CMK (cell line): ENCODE measurements at places on chromosomes 1 and 21.

GRCh38 chr21:46245213-46245915, 16.8 kb upstream of the LSS start:
- DNase-seq, result no peak

- DNase-seq, result no peak
Measured at GRCh38 chr1:164651351-164651951, 92.5 kb downstream of the PBX1 start.

DNA sequence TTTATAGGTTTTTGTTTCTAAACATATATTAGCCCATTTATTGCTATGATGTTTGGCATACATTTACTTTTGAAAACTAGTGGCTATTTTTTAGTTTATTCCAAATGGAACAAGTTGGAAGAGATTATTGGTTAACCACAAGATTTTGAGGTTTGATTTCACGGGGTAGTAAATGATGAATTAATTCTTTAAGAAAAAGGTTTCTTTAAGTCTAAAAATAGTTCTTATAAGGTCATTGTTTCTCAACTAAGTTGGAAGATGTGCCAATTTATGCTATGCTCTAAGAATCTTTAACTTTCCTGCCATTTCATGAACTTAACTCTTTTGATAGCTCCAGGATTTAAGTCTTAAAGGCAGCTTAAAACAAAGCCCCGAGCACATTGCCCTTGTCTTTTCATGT, 183.8 kb downstream of the LMO4 start:
- DNase-seq, result no peak

- no peak for DNase-seq
Measured at GRCh38 chr21:14592296-14593000, 46.3 kb upstream of the SAMSN1 start.

- DNase-seq, result no peak
Measured at GRCh38 chr1:178643831-178644230, 81.2 kb upstream of the RALGPS2 start.

GRCh38 chr1:154730259-154730658, 122.3 kb upstream of the ADAR start:
- DNase-seq, result no peak

GRCh38 chr1:46456411-46456963, 33.1 kb upstream of the DMBX1 start:
- DNase-seq, result no peak

DNA sequence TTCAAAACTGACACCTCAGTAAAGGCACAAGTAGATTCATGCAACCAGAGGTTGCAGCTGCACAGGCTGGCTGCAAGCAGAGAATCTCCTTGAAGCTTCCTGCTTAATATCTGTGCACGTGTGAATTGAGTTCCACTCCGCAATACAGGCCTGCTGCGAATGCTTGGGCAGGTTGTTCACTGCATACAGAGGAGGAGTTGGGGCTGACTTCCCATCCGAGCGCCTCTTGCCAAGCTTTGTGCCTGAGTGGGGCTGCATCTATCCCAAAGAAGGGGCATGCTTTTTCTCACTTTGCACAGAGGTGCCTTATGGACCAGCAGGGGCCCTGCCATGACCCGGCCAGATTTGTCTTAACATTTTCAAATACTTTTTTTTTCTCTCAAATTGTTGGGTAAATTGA, 17.9 kb upstream of the PADI1 start:
- no peak for DNase-seq

GRCh38 chr1:78840453-78841271, 165.9 kb downstream of the ADGRL4 start:
- no peak for DNase-seq

DNA sequence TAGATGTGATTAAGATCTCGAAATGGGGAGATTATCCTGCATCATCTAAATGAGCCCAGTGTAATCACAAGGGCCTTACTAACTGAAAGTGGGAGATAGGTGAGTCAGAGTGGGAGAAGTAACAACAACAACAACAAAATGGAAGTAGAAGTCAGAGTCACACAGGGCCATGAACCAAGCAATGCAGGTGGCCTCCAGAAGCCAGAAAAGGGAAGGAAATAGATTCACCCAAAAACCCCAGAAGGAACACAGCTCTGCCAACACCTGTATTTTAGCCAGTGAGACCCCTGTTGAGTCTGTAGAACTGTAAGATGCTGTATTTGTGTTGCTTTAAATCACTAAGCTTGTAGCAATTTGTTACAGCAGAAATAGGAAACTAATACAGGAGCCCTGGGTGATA, 4.1 kb downstream of the TAGLN2 start:
- DNase-seq, result no peak

GRCh38 chr1:19028546-19029129, 72.2 kb upstream of the IFFO2 start:
- DNase-seq, result no peak

DNA sequence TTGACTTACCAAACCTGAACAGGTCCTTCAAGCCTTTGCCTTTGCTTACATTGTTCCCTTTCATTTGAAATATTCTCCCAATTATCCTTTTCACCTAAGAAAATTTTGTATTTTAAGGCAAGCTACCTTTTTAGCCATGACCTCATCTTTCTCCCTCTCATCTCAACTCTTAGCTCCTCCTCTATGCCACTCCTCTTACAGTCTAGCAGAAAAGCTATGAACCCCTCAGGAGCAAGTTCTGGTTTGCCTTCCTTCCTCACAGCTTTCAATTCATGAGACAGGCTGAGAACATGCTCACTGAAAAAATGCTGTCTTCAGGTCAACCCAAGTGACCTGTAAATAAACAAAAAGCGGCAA, 8.3 kb upstream of the MUTYH start:
- DNase-seq, result no peak
